PC-3 (cell line): ENCODE measurements at places on chromosomes 13 and 19. TPM values are rescaled to one million over a fixed set of nuclear protein-coding genes. Genes with fewer than 3 reads are reported as not detected.

DNA sequence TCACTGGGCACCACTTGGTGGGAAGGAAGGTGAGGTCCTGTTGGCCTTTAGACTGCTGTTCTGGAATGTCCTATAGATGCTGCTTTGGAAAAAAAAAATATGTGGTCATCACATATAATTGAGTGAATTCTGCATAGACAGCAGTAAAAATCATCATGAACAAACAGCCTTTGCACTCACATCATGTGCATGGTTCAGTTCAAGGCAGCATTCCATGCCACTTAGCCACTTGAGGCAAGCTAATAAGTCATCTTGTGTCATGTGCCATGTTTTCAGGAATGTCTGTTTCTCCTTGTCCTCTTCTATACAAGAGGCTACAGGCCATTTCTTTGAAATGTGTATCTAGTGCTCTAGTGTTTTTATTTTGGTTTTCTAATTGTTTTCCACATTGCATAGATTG, 43.9 kb upstream of the TSC22D1 start:
- H3K4me1 ChIP-seq = no peaks in the 10 kb centered on the region
- H3K27ac ChIP-seq = no peak overlapping the region
- peak; percentile 16 for DNase-seq
- no peaks in the 10 kb centered on the region for H3K36me3 ChIP-seq
- H3K4me3 ChIP-seq = no peak overlapping the region

The PRTN3 gene
- 0.29 and 0.40 TPM in 2 replicates for total RNA-seq

- H3K27me3 ChIP-seq = no peaks in the 10 kb centered on the region
- H3K4me1 ChIP-seq = peaks cover 25% of the 10 kb centered on the region
- DNase-seq = peak; percentile 57
- H3K36me3 ChIP-seq = no peaks in the 10 kb centered on the region
- H3K4me3 ChIP-seq = peak overlapping the region; percentile 99
These were observed 1.8 kb downstream of the VASP start for GRCh38 chr19:45508861-45509691.

DNA sequence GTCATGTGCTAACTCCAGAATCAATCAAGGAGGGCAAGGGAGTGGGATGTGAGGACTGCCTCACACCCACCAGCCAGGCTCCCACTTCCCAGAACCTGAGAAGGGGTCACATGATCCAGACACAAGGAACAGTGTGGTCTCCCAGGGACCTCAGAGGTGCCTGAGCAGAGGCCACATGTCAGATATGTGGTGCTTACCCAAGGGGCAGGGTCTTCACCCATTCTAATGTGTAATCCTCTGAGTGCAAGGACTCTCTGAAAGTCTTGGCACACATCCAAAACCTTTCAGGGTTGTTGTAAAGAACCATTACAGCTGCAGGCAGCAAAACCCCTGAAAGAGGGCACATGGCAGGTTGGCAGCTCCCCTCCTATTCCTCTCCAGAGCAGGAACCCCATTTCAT, 656.6 kb downstream of the UQCRFS1 start:
- no peaks in the 10 kb centered on the region for H3K27me3 ChIP-seq
- H3K27ac ChIP-seq = no peak overlapping the region
- H3K4me1 ChIP-seq = no peaks in the 10 kb centered on the region
- H3K36me3 ChIP-seq = no peaks in the 10 kb centered on the region

- no peak overlapping the region for H3K27ac ChIP-seq
- peaks cover 2% of the 10 kb centered on the region; the same call in 1 of the 2 replicates for H3K27me3 ChIP-seq
- H3K4me1 ChIP-seq = no peaks in the 10 kb centered on the region
- H3K4me3 ChIP-seq = peak overlapping the region; percentile 52; the same call in 1 of the 2 replicates
- peak; percentile 83 for DNase-seq
These were observed 23.7 kb downstream of the SLC6A16 start for GRCh38 chr19:49301165-49301865.

GRCh38 chr19:7492142-7492541, 3.3 kb upstream of the PEX11G start:
- H3K27ac ChIP-seq = no peak overlapping the region
- DNase-seq = no peak
- H3K36me3 ChIP-seq = no peaks in the 10 kb centered on the region
- no peak overlapping the region for H3K4me3 ChIP-seq

GRCh38 chr13:32026623-32027022, 5.0 kb upstream of the FRY start:
- H3K27ac ChIP-seq = no peak overlapping the region
- H3K27me3 ChIP-seq = no peaks in the 10 kb centered on the region
- peaks cover 3% of the 10 kb centered on the region; the same call in 1 of the 2 replicates for H3K4me1 ChIP-seq
- no peaks in the 10 kb centered on the region for H3K36me3 ChIP-seq
- no peak overlapping the region for H3K4me3 ChIP-seq
